ENCODE measurements at places on chromosomes 1 and 21.

DNA sequence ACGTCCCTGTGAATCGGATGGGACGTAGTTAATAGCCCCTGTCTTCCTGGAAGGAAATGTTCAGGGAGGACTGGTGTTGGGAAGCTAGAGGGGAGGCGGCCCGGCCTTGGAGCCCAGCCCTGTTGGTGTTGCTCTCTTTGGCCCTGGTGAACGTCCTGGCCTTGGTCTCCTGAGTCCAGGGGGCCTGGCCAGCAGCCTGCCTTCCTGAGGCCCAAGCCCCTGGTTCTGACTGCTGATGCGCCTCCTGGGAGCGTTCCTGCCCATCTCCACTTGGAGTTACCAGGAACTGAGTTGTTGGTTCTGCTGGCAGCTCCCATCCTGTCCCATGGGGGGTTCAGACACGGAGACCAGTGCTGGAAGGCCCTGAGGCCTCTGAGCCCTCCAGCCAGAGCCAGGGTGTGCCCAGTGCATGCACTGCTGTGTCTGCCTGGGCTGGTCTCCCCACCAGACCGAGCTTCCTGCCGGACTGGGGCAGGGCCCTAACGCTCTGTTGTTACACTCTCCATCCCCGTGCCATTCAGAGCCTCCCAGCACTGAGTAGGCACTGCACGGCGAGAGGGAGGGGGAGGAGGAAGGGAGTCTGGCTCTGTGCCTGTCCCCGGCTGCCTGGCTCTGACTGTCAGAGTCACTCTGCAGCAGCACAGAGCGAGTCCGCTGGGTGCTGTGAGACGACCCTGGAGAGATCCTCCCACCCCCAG lies 382.5 kb upstream of the VAMP3 start:
- no peak for DNase-seq

- DNase-seq = no peak
Measured at GRCh38 chr1:17011092-17011438, 663 bp downstream of the ATP13A2 start.

DNA sequence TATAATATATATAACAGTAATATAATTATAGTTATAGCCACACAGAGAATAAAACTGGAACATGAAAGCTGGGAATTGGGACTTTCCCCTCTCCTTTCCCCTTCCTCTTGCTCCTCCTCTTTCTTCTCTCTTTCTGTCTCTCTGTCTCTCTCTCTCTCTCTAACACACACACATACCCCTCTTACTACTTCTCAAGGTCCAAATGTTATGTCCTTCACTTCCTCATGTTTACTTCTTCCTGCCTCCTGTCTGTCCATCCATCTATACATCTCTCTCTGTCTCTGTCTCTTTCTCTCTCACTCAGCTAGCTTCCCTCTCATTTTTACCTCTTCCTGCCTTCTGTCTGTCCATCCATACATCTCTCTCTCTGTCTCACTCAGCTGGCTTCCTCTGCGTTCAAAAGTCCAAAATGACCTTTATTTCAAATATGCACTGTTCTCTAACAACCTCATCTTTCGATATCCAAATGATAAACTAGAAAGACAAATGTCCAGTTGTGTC lies 261.1 kb downstream of the SIPA1L2 start:
- DNase-seq = no peak

GRCh38 chr1:109427171-109427467 lies 871 bp upstream of the PSMA5 start:
- DNase-seq = no peak

- no peak for DNase-seq
Measured at GRCh38 chr1:3956527-3957170, 56.6 kb upstream of the C1orf174 start.

GRCh38 chr1:234701737-234702341 lies 91.9 kb upstream of the IRF2BP2 start:
- DNase-seq = no peak

DNA sequence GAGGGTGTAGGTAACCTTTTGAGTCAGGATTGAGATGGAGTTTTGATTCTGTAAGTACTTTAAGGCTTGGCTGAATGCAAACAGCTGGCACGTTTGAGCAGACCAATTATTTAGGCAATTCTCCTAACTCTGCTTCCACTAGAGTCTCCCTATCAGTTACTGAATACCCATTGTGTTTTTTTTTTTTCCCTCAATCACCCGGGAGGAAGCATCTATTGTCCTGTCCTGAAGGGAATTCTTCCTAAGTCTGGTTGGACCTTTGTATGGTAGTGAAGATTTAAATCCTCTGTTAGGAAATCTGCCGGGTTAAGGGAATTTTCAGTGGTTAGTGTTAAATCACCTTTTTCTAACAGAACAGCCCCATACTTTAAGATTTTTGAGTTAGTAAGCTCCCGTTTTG lies 571.2 kb upstream of the USP24 start:
- DNase-seq = no peak

DNA sequence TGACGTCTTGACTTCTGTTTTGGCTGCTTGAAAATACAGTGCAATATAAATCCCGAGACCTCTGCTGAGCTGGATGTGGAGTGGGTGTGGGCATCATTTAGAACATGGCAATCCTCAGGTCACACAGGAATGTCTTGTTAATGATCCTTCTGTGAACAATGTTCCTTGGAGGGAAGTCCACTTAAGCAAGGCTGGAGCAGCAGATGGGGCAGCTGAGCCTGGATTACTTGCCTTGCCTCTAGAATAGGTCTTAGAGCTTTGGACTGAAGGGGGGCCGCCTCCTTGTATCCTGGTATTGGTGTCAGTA lies 926 bp upstream of the SCMH1 start:
- no peak for DNase-seq

- DNase-seq = no peak
Measured at GRCh38 chr1:183780757-183781156, 24.2 kb upstream of the RGL1 start.

- no peak for DNase-seq
Measured at GRCh38 chr21:27047658-27048314, 80.9 kb upstream of the ADAMTS5 start.

DNA sequence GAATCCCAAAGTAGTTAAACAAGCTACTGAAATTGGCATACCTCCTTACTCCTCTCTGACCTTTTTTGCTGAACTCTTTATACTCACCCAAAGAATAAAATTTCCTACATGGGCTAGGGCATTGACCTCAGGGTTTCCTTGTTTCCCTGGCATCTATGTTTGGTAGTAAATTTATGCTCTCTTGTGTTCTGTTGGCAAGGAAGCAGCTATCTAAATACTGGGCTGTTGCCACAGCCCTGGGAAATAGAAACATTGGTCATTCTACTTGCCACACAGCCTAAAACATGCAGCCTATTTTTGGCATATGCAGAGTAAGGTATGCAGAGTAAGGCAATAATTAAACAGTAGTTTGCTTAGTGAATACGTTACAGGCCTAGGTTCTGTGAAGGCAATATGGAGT lies 351.4 kb downstream of the HLX start:
- DNase-seq = no peak

GRCh38 chr1:247857069-247857984 lies at the start of gene TRIM58:
TSS of gene TRIM58 (plus strand) at chr1:247857187. CDS start at chr1:247857247, 60 bp downstream.
- DNase-seq = no peak

- DNase-seq = no peak
Measured at GRCh38 chr1:102191723-102192122, 195.0 kb upstream of the OLFM3 start.

DNA sequence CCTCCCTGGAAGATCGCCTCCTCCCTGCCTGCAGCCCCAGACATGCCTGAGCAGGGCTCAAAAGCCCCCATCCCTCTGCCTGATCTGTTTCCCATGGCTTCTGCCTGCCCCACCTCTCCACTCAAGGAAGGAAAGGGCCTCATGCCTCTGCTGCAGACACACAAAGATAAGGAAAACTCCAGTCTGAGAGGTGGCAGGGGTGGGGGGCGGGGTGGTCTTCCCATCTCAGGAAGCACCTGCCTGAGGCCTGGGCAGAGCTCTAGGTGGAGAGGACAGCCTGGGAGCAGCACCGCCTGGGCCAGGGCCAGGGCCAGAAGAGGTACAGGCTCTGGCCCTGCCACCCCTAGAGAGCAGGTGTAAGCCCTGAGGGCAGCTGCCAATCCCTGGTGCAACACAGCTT lies 4.1 kb upstream of the GJB3 start:
- no peak for DNase-seq

Measured in AG09309 (cell line).